ENCODE measurements at places on chromosomes 6 and 20.
A peak's percentile ranks its signal among the peaks of the same experiment; 100 is the strongest.

GRCh38 chr6:147595961-147596360 is 87.5 kb downstream of the SAMD5 start:
- DNase-seq = no peak

DNA sequence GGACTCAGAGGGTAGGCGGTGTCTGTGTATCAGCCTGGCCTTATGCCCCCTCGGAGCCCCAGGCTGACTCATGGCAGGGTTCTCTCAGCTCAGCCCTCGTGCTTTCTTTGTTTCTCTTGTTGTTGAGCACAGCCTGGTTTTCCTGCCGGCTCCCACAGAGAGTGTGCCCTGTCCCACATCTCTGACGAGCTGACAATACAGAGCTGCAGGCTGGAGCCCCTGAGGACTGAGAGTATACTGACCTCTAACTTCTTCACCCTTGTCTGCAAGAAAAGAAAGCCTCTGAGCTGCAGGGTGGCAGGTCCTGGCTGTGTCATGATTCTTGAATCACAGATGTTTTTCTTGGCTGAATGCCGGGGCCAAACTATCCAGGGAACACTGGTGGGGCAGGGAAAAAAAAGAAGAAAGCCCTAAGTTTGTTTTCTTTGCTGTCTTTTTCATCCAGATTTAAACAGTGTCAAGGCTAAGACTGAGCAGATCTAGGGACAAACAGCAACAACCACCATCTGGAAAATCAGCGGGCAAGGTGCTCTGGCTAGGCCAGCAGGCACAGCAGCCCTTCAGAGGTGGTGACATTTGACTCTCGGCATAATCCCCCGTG is 63.3 kb upstream of the ZNF133 start:
- no peak for DNase-seq

GRCh38 chr6:139175389-139175948 is 40.6 kb downstream of the HECA start:
- no peak for DNase-seq

DNA sequence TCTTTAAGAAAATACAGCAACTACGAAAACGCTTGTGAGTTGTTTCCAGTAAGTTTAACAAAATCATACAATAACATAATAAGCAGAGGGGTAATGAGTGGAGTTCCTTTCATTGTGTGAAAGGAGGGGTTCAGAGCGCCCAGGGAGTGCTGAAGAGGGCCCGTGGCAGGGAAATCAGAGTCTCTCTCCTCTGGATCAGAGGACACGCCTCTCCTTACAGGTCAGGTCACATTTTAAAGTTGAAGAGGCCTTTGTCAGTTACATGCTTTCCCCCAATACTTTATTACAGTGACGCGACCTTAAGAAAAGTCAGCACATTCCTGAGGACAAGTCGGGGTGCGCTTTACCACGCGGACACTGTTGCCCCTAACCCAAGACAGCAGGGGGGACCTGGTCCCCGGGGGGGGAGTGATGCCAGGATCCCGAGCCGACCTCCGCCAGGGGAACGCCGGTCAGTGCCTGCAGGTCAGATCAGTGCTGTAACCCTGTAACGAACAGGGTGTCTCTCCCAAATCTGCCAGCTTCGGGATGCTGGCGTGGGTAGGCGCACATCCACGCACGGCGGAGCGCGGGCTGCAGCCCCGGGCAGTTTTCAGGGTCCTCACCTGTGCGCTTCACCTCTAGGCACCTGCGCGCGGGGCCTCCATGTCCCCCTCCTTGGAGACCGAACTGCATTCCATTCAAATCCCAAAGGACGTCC is 848 bp downstream of the DACT2 start:
- DNase-seq = no peak

DNA sequence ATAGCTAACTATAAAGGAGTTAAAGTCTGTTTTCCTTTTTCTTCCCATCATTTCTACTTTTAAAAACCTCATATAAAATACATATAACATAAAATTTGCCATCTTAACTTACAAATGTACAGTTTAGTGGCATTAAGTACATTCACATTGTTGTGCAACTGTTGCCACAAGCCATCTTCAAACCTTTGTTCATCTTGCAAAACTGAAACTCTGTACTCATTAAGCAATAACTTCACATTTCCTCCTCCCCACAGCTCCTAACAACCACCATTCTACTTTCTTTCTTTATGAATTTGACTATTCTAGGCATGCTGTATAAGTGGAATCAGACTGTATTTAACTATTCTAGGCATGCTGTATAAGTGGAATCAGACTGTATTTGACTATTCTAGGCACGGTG is 4.5 kb downstream of the CCDC170 start:
- DNase-seq = no peak

DNA sequence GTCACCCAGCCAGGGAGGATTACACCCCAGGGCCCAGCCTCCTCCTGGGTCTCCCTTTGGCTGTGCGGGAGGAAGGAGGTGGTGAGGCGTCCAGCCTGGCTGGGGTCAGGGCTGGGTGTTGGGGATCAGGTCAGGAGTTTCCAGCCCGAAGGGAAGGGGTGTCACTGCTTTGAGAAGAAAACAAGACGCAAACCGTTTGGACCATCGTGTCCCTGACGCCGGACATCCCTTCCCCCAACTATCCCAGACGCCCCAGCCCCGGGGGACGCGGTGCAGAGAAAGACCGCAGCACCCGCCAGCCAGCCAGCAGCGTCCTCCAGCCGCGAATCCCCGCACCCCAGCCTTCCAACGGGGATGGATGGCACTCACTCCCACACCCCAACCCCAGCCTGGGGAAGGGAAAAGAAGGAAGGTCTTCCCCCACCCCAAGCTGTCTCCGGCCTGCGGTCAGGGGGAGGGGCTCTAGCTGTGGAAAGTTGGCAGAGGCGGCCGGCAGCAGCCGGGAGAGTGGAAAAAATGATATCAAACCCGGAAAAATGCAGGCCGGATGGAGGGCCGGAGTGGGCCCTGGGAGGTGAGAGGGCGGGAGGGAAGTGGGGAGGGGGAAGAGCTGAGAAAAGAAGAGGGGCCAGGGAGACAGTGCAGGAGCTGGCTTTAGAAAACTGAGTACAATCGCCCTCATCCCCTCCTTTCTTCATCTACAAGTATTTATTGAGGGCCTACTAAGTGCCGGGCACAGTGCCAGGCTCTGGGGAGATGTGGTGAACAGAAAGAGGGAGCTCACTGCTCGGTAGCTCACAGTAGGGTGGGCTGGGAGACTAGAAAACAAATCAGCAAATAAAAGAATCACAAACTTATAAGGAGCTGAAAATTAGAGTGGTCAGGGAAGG is 10.6 kb downstream of the REM1 start:
- DNase-seq = no peak

GRCh38 chr6:10733863-10734262 is 11.0 kb downstream of the TMEM14C start:
- no peak for DNase-seq

GRCh38 chr6:18021166-18021850 is 33.9 kb upstream of the KIF13A start:
- no peak for DNase-seq

DNA sequence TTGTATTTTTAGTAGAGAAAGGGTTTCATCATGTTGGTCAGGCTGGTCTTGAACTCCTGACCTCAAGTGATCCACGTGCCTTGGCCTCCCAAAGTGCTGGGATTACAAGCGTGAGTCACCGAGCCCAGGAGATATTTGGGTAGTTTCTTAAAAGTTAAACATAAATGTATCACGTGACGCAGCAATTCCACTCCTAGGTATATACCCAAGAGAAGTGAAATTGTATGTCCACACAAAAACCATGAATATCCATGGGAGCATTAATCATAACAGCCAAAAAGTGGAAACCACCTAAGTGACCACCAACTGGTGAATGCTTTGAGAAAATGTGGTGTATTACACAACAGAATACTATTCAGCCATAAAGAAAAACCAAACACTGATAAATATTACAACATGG is 164.8 kb downstream of the MRPL14 start:
- no peak for DNase-seq

- no peak for DNase-seq
These were observed 311.6 kb upstream of the ECI2 start for GRCh38 chr6:4446982-4447381.

GRCh38 chr6:89966228-89966544 is 71.9 kb downstream of the GJA10 start:
- no peak for DNase-seq

GRCh38 chr20:48627737-48628128 is 200.1 kb downstream of the PREX1 start:
- DNase-seq = no peak

DNA sequence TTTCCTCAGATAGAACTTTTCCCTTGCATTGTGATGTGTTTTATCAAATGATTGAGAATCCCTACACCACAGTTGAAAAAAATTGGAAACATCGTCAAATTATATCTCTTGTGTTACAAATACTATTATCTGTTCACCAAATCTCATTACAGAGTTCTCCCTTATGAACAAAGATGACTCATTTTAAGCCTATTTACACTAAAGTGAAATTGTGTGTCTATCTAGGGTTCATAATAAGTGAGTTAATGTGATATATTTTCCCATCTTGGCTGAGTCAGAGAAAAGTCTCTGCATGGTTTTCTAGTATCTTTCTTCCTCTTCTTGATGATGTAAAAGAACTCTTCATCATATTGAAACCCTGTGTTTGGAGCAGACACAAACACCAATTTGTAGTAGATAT is 1263.3 kb upstream of the EYS start:
- no peak for DNase-seq

DNA sequence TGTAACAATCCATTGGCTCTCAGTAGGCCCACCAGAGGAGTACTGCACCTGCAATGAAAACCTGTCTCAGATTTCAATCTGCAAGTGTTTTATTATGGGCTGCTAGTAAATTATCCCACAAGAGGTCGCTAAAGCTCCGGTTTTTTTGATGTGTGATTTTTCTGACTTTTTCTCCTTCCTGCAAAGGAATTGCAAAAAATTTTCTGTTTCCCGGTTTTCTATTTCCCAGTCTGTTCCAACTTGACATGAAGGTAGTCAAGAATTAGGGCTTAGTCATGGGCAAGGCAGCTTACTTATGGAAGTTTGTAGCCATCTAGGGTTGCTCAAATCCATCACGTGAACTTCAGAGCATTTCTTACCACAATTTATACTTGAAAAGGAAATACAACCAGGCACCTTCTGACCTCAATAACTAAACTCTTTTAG is 38.5 kb upstream of the AHI1 start:
- DNase-seq = peak; percentile 50

DNA sequence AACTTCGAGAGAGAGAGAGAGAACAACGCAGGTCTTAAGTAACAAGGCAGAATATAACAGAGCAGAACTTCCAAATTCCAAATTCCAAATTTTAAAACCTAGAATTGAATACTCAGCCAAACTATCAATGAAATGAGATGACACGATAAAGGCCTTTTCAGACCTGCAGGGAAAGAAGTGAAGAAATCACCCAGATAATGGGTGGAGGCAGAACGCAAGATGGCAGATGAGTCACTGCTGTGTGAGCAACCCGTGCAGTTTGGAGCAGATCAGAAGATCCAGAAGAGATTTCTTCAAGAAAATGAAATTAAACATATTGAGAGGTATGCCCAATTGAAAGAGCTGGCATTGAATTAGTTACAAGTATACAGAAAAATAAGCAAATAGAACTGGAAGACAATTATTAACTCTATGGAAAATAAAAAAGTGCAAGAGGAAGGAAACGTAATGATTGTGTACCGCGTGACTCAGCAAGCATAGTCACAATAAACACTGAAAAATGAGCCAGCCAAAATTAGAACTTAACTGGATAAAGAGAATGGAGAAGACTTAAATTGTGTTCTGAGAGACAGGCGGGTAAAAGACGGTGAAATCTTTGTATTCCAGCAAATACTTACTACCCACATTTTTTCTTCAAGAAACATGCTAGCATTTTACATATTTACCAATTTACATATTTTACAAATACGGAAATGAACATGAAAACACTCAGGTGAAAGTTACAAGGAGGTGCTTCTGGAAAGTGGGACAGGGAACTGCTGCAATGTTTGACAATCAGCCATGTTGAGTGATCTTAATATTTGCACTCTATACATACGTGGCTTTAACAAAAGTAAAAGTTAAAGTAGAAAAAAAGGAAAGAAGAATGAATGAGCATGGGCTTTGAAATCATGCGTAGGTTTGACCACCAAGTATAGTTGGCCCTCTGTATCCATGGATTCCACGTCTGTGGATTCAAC is 87.9 kb upstream of the CDYL start:
- no peak for DNase-seq

DNA sequence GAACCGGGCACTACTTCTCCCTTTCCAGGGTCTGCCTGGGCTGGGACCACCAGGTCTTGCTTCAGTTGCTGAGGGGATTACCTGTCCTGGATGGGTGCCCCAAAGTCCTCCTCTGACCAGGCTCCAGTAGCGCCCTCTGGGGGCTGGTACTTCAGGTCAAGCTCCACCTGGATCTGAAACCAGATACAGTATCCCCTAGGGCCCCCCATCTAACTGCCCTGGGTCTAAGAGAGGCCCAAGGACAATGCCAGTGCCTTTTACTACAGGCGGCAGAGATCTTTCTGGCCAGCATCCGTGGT is 11.2 kb upstream of the SPAG4 start:
- DNase-seq = peak; percentile 16

GRCh38 chr6:15338476-15338875 is 92.6 kb downstream of the JARID2 start:
- DNase-seq = no peak

DNA sequence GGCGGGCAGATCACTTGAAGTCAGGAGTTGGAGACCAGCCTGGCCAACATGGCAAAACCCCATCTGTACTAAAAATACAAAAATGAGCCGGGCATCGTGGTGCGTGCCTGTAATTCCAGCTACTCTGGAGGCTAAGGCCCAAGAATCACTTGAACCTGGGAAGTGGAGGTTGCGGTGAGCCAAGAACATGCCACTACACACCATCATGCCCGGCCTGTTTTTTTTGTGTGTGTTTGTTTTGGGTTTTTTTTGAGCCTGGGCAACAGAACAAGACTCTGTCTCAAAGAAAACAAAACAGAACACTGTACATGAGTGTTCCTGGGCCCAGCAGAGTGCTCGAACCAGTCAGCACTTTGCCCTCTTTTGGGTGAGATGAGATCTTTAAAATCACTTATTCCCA is 159.1 kb downstream of the MTHFD1L start:
- DNase-seq = no peak

Measured in CD4-positive, alpha-beta T cell treated with Interleukin-17A for 1 hour (primary cell).